ENCODE measurements at places on chromosomes 2 and 18.

- no peak for DNase-seq
Measured at GRCh38 chr18:32271672-32272208, 81.9 kb downstream of the MEP1B start.

DNA sequence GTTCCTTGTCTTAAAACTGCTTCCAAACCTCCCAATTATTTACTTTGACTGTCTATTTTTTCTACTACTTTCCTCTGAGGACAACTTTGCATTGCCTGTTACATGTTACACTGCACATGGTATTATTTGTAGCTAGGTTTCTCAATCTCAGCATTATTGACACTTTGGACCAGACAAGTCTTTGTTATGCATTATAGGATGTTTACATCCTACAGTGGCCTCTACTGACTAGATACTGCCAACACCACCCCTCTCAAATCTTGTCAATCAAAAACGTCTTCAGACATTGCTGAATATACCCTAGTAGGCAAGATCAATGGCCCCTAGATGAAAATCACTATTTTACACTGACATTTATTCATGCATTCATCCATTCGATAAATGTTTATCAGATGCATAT, 129.6 kb upstream of the DNAJC10 start:
- DNase-seq: no peak

DNA sequence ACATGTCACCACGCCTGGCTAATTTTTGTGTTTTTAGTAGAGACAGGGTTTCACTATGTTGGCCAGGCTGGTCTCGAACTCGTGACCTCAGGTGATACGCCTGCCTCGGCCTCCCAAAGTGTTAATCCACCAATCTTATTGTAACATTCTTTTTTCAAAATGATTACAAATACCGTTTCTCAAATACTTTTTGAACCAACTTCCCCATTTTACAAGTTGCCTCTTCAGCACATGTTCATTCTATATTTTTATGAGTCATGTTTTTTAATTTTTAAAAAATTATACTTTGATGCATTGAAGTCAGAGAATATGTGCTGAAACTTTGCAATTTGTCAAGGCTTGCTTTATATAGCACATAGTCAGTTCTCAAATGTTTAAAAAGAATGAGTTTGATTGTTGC, 58.2 kb downstream of the QPCT start:
- no peak for DNase-seq

DNA sequence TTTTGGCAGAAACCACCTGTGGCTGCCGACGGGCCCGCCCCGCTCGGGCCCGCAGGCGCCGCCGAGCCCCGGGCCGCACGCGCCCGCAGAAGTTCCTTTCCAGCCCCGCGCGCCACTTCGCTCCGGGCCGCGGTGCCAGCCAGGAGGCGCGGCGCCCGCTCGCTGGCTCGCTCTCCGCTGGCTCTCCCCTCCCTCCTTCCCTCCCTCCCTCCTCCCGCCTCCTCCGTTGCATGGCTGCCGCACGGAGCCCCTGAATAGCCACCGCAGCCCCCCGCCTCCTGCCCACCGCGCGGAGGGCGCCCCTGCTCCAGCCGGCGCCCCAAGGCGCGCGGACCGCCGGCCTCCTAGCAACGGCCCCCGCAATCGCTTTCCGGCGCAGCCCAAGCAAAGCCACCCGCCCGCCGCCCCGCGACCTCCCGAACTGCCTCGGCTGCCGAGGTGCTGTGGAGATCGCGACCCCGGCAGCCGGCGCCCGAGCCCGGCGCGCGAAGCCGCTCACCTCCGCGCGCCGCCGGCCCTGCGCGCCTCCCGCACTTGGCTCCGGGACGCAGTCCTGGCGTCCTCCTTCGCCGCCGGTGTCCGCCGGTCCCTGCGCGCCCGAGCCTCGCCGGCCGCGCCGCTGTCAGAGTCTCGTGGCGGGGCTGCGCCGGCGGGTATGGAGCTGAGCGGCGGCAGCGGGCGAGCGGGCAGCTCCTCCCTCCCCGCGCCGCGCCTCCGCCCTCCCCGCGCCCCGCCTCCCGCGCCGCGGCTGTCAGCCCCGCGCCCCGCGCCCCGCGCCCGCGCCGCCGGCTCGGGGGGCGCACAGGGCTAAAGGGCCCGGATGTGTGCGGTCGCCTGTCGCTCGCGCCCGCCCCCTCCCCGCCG, at the start of gene ZBTB7C:
TSS of gene ZBTB7C (minus strand) at position 657 of the 864 bp plus-strand sequence.
- DNase-seq: peak; percentile 21

GRCh38 chr2:179069685-179070084, 19.7 kb upstream of the CCDC141 start:
- no peak for DNase-seq
